Activated T-helper 1 cell treated with Interleukin-2 at 50 U/mL for 16 hours (primary cell): ENCODE measurements at places on chromosomes 2 and 18.

DNA sequence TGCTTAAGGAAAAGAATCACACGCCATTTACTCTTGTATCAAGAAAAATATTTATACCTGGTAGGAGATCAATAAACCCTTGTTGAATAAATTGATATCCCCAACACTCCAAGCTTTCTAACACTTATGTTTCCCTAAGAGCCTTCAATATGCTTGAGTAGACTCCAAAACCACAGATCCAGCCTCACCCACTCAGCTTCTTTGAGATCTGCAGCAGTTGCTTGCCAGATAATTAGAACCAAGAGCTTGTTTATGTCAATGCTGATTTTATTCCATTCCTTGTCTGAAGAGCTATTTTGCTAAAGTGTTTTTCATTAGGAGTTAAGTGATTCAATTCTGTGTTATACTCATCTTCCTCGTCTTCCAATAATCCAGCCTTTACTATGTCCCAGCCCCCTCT lies 26.3 kb upstream of the CRIM1 start:
- DNase-seq = no peak

DNA sequence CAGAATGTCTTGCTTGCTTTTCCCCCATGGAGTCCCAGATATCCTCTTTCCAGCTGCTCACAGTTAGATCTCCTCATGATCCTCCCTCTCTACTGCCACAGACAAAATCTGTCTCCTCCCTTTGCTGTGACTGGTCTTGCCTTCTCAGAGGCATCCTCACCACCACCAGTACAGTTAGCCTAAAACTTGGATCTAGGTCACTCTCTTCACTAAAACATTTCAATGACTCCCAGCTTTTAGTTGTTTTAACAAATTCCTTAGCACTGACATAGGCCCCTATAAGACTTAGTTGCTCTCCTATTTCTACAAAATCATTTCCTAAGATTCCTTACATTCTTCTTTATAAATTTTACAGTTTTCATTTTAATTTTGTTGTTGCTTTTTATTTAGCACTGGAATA lies 734.2 kb upstream of the CHAC2 start:
- DNase-seq = no peak

GRCh38 chr2:17877811-17878280 lies 621 bp upstream of the KCNS3 start:
- no peak for DNase-seq

DNA sequence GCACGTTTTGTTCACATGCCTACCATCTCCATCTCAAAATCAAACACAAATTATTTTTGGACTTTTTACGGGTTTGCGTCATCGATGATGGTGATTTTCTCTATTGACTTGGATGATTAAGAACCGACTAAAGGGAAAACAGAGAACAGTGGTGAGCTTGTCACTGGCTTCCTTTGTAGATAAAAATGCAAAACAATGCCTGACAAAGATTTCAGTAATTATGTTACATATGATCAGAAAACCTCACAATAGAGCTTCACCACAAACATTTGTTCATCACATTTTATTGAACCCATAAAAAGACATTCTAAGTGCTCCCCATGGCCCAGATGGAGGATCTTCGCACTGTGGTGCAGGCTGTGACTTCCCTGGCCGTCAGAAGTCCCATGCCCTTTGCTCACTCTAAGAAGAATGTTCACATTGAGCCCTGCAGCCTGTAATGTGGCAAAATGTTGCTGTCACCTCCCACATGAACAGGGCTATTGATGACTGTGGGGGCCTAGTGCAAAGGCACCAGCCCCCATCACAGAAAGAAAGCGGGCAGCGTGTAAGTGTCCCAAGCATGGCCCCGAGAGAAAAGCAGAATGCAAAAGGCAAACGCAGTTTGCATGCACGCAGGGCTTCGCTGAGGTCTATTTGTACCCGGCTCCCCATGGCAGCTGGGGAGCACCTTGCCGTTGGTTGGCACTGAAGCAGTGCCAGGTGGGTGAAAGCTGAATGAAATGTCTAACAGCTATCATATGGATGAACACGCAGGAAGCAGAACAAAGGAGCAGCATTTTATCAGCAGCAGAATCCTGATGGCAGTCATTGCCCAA lies 60.6 kb downstream of the BCL2 start:
- DNase-seq = no peak

DNA sequence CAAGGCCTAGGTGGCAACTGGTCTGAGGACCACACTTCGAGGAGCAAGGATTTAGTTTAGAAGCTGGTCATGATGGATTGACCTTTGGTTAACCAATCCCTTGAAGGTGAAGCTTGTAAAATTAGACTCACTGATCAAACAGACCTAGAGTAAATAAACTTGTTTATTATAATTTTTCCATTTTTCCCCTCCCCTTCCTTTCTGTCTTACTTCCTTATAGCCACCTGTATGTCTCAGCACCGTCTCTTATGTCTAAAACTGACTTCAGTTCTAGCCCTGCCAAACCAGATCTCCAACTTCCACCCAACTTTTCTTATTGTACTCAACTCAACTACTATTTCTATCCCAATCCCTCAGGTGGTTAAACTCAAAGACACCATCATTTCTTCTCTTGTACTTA lies 92.8 kb upstream of the THOC1 start:
- DNase-seq = no peak
